ENCODE measurements at places on chromosomes 5 and 9.

- no peak for DNase-seq
These were observed 2.6 kb downstream of the FOXD1 start for GRCh38 chr5:73445665-73446630.

DNA sequence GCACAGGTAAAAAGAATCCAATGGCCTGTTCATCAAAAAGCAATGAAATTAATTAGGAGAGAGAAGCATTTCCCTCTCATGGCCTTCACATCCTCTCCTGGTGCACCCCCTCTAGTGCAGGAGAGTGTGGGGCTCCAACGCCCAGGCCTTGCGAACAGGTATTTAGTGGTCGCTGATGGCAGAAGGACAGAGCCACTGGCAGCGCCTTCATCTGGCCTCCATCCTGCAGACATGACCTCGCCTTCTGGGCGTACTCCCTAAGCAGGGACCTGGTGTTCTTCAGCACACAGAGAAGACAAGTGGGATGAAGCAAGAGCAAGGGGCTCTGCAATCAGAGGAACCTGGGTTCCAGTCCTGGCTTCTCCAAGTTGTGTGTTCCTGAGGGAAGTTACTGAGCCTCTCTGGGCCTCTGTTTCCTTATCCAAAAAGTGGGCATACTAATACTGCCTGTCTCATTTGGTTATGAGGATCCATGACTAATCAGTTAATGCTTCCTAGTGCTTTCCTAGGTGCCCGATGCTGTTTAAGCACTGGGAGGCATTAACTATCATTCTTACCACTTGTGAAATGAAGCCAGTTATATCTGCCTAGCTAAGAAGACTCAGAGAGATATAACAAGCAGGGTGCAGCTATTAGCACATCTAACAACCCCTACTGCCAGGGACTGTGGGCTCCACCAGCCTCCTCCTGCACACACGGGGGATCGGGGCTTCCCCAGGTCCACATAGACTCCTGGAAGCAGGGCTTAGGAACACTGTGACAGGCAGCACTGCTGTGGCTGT, 77.3 kb downstream of the SEMA4D start:
- DNase-seq = no peak

DNA sequence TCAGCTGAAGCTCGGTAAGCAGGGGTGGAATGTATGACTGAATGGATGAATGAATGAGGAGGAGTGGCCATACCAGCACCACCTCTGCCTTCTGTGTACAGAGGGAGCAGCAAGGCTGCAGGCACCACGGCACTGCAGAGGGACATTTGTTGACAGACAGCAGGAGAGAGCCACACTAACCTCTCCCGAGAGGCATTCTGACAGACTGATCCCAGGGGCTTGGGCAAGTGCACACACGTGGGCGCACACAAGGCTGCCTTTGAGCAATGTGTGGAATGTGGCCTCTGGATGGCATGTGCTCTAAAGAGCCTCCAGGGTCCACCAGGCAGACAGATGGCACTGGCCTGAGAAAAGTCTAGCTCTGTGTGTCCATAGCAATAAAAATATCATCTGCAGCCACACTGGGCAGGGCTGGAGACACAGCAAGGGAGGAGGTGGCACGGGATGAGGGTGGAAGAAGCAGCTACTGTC, 111.8 kb downstream of the ACTL7B start:
- DNase-seq = no peak

- no peak for DNase-seq
These were observed 563.9 kb downstream of the HTR1A start for GRCh38 chr5:63398346-63398745.

DNA sequence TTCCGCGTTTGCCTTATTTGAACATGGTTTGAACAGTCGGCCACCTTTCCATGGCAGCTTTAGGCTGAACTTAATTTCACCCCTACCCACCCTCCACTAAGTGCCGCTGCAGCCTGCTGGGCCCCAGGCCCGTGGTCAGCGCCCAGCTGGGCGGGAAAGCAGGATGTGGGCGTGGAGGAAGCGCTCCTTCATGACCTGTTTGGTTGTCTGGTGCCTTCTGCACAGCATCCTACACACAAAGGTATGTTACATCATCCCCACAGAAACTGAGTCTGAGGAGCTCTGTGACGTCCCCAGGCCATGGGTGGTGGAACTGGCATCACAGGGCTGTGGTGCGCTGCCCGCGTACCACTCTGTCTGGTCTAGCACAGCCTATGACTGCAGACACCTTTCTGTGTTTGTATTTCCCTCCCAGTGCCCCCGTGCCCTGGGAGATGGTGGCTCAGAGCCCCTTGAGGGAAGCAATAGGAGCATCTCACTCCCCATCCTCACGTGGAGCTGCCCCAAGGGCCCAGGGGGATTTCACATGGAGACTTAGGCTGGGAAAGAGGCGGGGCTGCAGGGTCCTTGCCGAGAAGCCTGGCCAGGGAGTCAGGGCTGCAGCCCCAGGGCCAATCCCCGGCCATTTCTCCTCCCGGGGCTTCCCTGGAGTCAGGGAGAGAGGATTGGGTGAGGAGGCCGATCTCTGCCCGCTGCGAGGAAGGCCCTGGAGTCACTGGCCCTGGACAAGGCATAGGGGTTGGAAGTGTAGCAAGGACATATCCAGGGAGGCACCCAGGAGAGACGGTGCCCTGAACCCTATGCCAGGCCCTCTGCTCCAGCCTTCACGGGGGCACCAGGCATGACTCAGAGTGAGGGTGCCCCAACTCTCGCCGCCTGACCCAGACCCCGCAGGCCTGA, 37.5 kb upstream of the SUSD3 start:
- DNase-seq = no peak

DNA sequence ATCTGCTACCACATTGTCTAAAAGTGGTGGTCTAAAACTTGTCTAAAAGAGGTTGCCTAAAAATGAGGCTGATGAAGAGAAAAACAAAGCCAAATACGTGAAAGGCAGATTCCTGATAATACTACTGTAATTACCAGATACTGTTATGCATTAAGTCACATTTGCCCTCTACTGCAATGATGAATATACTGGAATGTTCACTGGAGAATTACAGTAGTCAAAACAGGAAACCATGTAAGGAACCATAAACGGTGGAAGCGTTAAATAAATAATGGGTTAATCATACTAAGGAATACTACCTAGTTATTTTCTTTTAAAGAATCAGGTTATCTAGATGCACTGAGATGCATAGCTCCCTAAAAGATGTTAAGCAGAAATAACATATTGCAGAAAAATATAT, 201.3 kb downstream of the MCTP1 start:
- DNase-seq = no peak

DNA sequence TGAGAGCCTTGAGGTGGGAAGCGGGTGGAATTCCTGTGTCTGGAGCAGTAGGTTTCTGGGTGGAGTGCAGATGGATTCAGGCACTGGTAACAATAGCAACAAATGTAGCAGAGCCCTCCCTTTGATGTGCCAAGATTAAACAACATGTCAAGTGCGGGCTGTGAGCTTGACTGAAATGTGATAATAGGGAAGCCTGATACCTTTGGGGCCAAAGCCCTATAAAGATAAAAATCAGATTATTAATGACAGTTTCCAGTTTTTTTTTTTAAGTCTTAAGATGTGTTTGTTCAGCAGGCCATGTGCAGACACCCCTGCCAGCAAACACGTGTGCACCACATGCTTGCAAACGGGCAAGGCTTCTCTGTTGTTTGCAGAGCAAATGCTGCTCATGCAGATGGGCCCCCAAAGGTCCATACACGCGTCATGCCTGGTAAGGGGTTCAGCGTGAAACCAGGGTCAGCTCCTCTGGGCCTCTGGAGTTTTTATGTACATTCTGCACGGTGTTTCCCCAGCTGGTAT, 193.2 kb downstream of the GADD45G start:
- DNase-seq = no peak

GRCh38 chr9:133645021-133645765, 9.0 kb downstream of the DBH start:
- no peak for DNase-seq

DNA sequence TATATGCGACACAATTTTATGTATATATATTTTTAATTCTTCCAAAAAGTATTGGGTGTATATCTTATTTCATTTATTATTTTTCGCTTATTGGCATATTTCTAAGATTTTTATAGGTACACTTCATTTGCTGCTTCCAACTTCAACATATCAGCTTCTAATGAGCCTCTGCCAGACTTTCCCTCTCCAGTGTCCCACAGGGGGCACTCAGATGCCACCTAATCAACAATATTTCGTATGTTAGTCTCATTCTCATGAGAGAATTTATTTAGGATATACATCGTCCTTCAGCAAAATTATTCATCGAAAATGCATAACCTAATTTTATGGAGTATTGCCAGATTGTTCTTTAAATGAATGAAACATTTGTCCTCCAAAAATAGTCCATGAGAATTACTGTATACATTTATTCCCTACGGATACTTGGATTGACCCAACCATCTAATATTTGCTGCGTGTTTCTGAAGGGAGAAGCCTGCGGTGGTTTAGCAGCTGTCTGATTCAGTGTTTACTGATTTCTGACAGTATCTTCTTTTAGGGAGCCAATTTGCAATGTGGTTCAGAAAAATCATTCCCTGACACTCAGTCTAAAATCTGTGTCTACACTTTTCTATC, 100.6 kb upstream of the SELENOP start:
- peak; percentile 48 for DNase-seq

- DNase-seq = no peak
These were observed 32.1 kb downstream of the PRUNE2 start for GRCh38 chr9:76873821-76874220.

- DNase-seq = peak; percentile 64
These were observed 6.3 kb downstream of the MRPL36 start for GRCh38 chr5:1793301-1793740.

GRCh38 chr5:10920400-10920799, 159.4 kb upstream of the DAP start:
- DNase-seq = no peak

DNA sequence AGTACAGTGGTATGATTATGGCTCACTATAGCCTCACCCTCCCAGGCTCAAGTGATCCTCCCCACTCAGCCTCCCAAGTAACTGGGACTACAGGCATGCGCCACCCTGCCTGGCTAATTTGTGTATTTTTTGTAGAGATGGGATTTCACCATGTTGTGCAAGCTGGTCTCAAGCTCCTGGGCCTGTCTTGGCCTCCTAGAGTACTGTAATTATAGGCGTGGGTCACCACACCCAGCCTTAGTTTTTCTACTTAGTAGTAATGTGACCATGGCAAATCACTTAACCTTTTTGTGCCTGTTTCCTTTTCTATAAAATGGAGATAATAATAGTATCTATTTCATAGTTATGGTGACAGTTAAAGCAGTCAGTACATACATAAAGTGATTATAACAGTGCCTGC, 22.2 kb downstream of the GLE1 start:
- no peak for DNase-seq

DNA sequence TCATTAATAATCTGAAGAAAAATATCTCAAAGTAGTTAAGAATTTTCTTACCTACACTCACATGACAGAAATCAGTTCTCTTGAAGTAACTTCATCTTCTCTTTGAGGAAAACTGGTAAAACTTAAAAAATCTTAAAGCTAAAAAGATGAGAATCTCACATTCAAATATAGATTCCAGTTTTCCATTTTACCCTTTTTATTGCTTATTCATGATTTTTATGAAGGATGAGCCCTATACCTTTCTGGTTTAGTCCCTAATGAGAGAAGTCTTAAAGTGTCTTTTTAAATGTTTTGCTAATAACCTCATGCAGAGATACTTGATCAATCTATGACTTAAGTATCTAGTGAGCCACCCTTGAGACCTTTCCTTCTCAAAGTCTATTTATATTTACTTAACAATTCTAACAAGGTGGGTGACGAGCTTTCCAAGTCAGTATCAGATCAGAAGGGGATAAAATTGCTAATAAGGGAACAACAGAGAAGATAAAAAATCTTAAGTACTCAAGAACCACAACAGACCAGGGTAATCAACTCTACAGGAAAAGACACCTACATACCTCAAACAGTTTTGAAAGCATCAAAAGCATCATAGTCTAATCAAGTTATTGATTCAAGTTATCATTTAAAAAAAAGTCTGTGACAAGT, 2.6 kb downstream of the IARS1 start:
- DNase-seq = no peak

DNA sequence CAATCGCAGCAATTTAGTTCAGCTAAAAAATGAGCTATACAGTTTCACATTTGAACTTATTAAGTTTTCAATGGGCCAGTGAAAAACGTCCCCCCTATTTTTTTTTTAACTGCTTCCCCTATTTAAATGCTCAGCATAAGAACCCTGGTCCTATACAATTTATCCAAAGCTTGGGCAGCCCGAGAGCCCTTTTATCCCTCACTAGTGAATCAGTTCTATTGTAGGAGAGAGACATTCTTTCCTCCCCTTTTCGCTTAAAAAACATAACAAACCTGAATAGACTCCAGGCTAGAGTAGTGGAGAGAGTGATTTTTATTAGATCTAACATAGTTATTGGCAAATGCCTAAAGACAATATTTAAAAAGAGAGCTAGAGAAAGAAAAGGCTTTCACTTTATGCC, 1.4 kb downstream of the LIX1 start:
- DNase-seq = no peak

DNA sequence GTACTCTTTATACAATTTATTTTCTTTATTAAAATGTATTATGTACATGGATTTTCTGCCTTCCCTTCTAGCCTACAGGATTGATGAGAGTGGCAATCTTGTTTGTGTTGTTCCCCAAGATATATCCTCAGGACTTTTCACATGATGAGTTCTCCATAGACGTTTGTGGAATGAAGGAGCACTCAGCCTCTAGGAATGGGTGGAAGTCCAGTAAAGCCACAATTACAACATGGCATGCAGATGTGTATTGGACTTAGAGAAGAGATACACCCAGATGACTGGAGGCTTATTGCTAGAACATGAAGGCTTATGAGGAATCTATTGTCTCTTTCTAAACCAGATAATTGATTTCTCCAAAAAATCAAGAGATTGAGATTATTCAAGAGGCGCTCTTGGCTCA, 8.2 kb upstream of the DOCK2 start:
- DNase-seq = no peak

DNA sequence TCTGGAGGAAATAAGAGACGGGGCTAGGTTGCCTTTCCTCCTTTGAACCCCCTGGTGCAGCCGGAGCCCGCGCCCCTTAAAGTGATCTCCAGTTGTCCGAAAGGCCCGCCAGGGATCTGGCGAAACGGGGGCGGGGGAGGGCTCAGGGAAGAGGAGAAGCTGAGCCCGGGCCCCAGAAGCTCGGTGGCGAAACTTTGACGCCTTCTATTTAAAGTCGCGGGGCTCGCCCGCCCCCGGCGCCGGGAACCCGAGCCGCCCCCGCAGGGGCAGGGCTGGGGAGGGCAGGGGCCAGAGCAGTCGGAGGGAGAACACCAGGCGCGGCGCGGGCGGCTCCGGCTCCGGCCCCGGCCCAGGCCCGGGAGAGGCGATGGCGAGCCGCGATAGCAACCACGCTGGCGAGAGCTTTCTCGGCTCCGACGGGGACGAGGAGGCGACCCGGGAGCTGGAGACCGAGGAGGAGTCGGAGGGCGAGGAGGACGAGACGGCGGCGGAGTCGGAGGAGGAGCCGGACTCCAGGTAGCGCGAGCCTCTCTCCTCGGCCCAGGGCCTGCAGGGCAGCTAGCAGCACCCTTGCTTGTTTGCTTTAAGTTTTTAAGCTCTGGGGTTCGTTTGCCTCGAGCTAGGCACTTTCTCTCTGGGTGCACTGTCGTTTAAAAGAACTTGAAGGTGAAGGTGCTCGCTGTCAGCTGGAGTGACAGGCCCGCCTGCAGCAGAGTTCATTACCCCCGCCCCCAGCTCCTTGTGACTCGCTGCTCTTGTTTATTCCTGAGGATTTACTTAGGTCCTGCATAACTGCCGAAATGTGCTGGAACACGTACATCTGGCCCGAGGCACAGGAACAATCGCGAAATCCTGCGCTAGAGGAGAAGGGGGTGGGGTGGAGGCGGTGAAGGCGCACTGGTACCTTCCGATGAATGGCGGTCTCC, at the start of gene CMYA5:
TSS of gene CMYA5 (plus strand) at position 296 of the 926 bp plus-strand sequence. CDS start at position 368, 72 bp downstream.
- DNase-seq = no peak

Measured in Kasumi-1 (cell line).